Stimulated activated CD8-positive, alpha-beta memory T cell treated with anti-CD3 and anti-CD28 coated beads, Interleukin-4, amount 100 ng/mL, for 48 hours (primary cell): ENCODE measurements at places on chromosomes 5 and 9.

DNA sequence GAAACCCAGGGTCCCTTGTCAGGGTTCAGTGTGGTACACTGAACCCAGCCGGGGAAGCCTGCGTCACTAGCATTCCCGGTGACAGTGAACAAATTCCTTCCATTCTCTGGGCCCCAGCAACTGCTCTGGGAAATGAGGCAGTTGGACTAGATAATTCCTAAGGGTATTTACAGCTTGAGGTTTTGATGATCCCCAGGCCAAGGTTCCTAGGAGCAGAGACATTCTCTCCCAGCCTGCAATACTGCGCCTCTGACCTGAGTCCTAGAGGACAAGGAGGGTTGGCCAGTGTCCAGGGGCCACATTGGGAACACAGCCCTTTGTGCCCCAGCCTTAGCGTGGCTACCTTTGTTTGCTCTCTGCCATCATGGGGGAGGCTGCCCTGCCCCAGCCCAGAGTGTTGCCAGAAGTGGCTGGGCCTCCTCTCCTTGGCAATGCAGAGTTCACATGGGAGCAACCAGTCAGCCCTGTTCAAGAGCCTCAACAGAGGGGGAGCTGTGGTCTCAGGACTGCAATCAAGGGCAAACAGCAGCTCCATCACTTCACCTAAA, 178.2 kb downstream of the SEC61B start:
- no peak for DNase-seq

GRCh38 chr5:81751836-81752643, 1.1 kb upstream of the SSBP2 start:
- DNase-seq, result no peak

GRCh38 chr9:80125731-80126264, 554.0 kb downstream of the TLE4 start:
- no peak for DNase-seq

- no peak for DNase-seq
These were observed 129.6 kb upstream of the SPEF2 start for GRCh38 chr5:35488055-35488454.

GRCh38 chr9:36194326-36195000, 3.7 kb downstream of the CLTA start:
- no peak for DNase-seq

DNA sequence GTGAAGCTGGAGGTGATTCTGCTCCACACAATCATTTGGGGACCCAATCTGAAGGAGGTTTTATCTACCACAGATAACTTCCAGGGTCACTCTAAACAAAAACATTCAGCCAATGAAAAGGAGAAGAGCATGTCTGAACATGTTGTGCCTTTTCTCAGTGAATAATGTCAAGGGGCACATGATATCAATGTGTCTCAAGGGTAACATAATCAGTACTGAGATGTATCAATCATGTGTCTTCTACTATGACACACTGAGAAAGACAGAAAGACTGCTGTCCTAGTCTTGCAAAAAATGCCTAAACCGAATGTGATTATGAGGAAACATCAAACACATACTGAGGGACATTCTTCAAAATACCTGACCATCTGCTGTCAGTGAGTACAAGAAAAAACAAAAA, 25.4 kb upstream of the RASA1 start:
- DNase-seq, result no peak

GRCh38 chr9:113158446-113158845, 7.6 kb downstream of the SLC31A2 start:
- DNase-seq, result no peak

- no peak for DNase-seq
These were observed 292.0 kb downstream of the FANCC start for GRCh38 chr9:95025213-95026147.

DNA sequence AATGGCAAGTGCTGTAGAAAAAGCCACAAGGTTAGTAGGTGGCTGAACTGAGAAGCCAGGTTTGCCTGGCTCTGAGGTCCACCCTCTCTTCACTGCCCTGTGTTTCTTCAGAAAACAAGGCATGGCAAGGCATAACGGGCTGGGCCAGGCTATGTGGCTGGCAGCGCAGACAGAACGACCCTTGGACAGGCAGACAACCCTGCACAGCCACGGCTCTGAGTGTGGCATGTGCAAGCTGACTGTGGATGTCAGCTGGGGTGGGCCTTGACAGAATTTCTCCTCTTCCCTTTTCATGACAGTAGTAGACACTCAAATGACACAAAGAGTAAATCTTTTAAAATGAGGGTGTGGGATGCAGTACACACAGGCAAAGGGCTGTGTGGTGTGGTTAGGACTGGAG, 81.7 kb downstream of the MACROH2A1 start:
- DNase-seq, result no peak

DNA sequence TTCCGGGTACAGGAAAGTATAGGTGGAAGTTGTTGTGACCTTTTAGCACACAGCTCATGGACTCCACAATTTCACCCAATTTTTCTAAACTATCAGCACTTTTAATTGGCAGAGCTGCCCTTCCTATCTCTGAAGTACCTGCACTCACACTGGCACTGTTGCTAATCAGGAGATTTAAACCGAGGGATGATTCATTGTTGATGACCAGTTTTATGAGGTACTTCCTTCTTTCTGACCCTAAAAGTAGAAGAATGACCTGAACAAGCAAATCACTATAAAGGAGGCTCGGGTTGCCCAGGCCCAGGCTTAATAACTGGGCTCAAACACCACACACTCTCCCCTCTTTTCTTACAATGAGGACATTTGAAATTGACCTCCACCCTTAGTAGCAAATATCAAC, 105.9 kb downstream of the KCNN2 start:
- DNase-seq, result no peak

GRCh38 chr9:135079676-135080075, 7.8 kb upstream of the OLFM1 start:
- no peak for DNase-seq

DNA sequence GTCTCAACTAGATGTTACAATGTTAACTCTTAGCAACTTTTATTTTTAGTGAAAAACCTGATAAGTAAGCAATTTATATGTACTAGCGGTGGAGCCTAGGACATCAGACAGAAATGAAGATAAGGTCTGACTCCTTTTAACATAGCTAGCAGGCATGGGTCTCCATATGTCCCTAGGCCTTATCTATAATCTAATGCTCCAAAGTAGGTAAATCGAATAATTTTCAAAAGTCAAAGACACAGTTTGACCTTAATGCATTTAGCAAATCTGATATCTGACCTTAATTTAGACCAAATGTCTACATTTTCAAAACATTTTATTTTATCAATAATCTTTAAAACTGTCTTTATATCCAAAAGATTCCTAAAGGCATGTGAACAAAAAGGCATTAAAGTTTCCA, 305.0 kb upstream of the CCNH start:
- DNase-seq, result no peak
